NCI-H187 (cell line): ENCODE measurements at places on chromosomes 3 and 15.

DNA sequence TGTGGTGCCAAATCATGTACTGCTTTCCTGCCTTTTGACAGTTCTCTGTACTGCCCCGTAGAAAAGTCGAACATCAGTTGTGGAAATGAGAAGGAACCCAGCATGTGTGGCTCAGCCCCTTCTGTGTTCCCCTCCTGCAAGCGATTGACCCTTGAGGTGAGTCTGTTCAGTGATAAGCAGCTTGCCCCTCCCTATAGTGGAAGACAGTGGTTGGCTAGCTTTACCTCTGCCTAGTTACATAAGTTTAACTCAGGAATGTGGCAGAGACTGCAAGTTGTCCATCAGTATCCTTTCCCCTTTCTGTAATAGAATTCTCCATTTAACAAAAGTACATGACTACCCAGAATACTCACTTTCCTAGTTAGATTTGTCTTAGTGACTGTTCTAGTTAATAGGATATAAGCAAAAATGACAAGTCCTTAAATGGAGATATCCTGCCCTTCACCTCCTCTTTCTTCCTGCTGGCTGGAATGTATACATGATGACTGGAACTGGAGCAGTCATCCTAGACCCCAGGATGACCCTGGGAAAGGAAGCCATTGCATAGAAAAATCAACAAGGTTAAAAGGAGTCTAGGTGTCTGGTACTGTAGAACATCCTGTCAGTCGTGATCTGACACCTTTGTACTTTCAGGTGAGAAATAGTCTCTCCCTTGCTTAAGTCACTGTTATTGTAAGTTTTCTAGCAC is 10.6 kb downstream of the SETMAR start:
- DNase-seq = no peak

DNA sequence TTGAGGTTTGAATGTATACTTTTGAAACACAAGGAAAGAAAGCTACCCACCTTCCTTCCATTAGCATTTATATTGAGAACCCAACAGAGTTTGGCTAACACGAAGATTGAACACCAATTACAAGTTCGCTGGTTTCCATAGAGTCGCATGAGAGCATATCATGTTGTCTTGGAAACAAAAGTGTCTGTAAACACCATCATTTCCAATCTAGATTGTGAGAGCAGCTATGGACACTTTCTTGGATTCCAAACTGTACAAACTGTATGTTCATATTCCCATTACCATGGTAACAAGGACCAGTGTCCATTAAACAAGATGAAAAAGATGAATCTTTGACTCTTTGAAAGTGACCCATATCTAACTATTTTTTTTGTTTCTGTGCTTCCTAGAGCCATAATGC is 529.9 kb upstream of the ROBO1 start:
- no peak for DNase-seq

- no peak for DNase-seq
Measured at GRCh38 chr15:57082054-57082728, 163.7 kb downstream of the TCF12 start.

GRCh38 chr15:100261302-100262240 is 80.2 kb downstream of the ADAMTS17 start:
- DNase-seq = no peak

GRCh38 chr3:38349684-38350359 is 3.2 kb downstream of the XYLB start:
- DNase-seq = no peak

DNA sequence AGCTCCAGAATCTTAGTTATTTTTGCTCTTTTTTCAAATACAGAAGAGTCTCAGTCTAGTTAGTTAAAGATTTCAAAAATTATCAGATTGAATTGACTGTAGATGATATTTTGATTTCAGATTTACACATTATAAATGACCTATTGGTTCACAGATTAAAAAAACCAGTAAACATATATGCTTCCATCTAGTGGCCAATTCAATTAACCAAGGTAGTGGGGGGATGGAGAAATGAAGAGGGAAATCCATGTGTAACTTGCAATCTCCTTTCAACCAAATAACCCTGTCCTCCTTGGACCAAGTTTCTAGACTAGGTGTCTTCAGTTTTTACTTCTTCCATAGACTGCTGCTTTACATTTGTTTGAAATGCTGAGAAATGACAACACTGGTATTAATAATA is 789.8 kb downstream of the ROBO1 start:
- no peak for DNase-seq

GRCh38 chr3:144060881-144061280 is 89.3 kb downstream of the DIPK2A start:
- DNase-seq = no peak

DNA sequence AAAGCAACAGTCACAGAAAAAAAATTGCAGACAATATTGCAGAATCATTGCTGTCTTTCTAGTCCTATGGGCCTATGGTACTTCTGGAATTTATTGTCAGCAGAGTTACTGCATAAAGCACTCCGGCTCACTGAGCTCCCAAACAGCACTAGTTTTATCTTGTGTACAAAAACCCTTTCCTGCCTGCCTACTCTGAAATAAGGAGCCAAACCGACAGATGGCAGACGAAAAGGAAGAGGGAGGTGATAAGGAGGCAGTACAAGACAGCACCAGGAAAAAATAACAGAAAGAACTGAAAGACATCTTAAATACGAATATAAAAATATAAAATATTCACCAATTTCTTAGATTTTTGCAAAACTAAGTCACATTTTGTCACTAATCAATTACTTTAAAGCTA is 15.6 kb downstream of the HERC1 start:
- no peak for DNase-seq

DNA sequence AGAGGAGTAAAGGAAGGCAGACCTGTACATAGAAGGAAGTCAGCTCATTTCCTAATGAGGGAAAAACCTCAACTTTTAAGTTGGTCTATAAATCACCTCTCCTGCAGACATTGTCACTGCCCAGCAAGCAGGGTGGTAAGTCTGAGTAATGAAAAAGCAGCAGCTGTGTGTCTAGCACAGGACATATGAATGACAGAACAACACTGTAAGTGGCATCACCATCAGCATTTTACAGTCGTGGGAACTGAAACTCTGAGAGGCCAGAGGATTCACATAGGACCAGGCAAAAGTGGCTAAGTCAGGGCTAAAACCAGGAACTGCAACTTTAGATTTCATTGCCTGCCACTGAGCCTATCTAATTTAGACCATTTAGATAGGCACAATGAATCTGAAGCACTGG is 235.6 kb downstream of the CLSTN2 start:
- no peak for DNase-seq

- no peak for DNase-seq
Measured at GRCh38 chr3:49248840-49249227, 28.2 kb downstream of the C3orf62 start.

DNA sequence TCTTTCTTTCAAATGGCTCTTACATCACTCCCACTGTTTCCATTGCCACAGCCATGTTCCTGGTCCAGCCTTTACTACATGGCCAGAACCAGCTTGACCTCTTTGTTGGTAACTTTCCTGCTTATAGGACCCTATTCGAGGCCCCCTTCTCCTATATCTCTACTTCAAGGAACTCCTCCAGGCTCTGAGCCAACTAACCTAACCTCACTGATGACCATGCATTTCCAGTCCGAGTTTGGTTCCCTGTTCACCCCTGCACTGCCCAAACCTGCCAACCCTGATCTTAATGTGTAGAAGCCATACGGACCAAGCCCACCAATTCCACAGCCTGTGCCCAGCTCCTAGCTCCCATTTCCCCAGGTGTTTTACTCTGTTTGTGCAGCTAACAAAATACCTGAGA is 38.4 kb upstream of the TIPARP start:
- DNase-seq = no peak

GRCh38 chr3:131804565-131805133 is 230.2 kb downstream of the CPNE4 start:
- no peak for DNase-seq

GRCh38 chr3:76024640-76025039 is 239.3 kb upstream of the ZNF717 start:
- DNase-seq = no peak

- DNase-seq = no peak
Measured at GRCh38 chr3:38646062-38646461, 3.4 kb downstream of the SCN5A start.

GRCh38 chr3:192830291-192831110 is 87.2 kb downstream of the MB21D2 start:
- DNase-seq = no peak

- no peak for DNase-seq
Measured at GRCh38 chr3:79672075-79672474, 95.7 kb downstream of the ROBO1 start.

DNA sequence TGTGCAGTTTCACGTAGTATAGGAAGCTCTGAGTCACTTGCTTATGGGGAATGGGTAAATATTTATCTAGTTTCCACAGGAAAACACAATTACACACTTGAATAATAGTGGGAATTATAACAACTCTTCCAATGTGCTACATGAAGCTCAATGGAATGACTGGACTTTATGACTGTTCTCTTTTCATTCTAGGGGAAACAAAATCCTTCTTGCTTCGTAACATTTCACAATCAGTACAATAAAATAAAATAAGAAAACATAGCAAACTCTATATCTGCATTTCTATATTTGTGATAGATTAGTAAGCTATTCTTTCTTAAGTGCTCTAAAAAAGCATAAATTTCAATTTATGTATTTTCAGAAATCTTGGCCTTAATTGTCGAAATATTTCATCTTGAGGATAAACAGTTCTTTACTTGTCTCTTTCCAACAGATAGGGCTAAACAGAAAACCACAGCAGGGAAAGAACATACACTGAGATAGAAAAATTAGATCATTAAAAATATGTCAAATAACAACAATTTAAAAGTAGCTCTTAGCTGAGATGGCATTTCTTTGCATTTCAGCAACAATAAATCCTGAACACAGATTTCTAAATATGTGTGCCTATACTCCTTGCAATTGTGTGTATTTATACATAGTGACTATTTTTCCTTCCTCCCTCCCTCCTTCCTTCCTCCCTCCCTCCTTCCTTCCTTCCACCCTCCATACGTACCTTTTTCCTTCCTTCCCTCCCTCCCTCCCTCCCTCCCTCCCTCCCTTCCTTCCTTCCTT is 395.5 kb upstream of the KCNMB2 start:
- no peak for DNase-seq

DNA sequence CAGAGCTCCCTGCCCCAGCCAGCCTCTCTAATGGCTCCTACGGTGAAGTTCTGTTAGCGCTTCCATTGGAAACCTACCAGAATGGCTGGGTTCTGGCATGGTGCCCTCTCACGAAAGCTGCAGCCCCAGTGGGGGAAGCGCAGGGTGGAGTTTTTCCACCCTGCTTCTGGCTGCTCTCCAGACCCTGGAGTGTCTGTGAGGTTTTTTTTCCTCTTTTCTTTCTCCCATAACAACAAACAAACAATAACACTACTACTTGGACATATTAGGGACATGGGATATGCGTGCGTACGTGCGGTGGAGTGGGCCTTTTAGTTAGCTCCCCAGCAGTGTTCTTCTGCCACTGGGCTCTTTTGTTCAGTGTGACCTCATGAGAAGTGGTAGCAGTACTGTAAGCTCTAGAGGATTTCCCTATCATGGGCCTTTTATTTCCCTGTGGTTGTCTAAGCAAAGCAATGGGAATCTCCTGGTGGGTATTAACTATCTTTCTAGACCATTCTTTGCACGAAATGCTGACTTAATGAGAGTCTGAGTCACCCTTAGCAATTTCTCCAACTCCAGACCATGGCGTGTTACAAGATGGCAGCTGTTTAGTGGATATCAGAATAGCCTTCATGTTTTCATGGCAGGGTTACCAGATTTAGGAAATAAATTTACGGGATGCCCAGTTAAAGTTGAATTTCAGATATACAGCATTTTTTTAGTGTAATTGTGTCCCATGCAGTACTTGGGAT is 161.9 kb downstream of the FNDC3B start:
- DNase-seq = no peak

DNA sequence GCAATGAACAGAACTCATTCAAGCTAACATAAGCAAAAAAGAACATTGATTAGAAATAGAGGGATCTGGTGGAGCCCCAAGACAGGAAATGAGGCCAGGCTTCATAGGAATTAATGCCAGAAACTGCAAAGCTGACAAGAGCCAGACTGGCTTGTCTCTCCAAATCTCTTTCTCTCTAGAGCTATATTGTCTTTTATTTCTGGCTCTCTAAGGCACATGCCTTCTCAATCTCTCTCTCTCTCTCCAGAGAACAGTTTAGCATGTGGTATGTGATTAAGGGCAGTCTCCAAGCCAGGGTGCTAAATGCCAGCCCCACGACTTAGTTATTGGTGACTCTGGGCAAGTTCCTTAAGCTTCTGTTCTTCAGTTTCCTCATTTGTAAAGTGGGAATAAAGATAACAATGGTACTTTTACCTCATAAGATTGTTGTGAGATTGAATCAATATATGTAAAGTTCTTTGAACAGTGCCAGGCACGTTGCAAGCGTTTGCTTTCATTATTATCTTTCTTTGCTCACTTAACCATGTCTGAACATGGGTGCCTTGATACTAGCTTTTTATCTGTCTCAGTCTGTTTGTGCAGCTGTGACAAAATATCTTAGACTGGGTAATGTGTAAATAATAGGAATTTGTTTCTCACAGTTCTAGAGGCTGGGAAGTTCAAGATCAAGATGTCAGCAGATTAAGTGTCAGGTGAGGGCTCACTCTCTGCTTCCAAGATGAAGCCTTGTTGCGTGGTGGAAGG is 123.2 kb downstream of the BDH1 start:
- DNase-seq = no peak

DNA sequence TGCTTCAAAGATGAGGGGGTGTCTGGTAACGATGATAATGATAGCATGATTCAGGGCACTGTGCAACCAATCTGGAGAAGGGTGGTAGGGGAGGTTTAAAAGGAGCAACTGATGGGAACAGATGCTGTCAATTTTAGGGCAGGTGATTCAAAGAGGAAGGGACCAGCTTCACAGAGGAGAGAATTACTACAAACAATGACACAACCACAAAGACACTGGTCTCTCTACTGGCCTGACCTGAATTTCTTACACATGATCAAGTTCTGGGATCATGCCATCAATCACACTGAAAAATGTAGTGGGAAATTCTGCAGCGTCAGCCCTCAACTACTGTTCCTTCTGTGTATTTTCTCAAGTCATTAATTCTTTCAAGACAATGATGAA is 2.6 kb upstream of the CDV3 start:
- no peak for DNase-seq

- no peak for DNase-seq
Measured at GRCh38 chr15:64502551-64502950, 42.2 kb downstream of the ZNF609 start.

DNA sequence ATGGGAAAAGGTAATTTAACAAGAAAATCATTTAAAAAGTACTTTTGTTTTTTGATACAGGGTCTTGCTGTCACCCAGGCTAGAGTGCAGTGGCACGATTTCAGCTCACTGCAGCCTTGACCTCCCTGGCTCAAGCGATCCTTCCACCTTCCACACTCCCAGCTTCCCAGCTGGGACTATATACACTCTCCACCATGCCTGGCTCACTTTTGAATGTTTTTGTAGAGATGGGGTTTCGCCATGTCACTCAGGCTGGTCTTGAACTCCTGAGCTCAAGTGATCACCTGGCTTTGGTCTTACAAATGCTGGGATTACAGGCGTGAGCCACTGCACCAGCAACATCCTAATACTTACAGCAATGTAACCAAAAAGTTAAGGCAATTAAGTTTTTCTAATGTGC is 3.5 kb upstream of the ZBTB11 start:
- no peak for DNase-seq

- no peak for DNase-seq
Measured at GRCh38 chr3:28606283-28606682, 257.7 kb upstream of the AZI2 start.

- no peak for DNase-seq
Measured at GRCh38 chr3:45664578-45664977, 24.6 kb upstream of the SACM1L start.

- no peak for DNase-seq
Measured at GRCh38 chr3:175294793-175295192, 435.7 kb downstream of the NAALADL2 start.
